Activated naive CD4-positive, alpha-beta T cell (primary cell): ENCODE measurements at places on chromosomes 16 and 17.

- DNase-seq: no peak
These were observed 6.0 kb upstream of the EZH1 start for GRCh38 chr17:42750739-42751344.

DNA sequence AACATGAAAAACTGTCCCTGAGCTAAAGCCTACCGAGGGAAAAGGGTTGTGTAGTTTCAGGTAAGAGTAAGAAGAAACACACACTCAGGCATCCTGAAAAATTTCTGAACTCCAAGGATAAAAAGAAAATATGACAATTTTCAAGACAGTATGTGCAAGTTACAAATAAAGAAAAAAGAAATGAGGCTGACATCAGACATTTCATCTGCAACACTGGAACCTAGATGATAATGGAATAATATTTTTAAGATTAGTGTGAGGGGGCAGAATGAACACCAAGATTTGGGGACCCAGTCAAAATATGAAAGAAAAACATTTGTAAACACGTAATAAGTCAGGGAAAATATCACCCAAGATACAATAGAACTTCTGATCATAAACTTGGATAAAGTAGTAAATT, 135.9 kb upstream of the PSMD7 start:
- no peak for DNase-seq

GRCh38 chr17:13544765-13545164, 57.0 kb downstream of the HS3ST3A1 start:
- DNase-seq: no peak

DNA sequence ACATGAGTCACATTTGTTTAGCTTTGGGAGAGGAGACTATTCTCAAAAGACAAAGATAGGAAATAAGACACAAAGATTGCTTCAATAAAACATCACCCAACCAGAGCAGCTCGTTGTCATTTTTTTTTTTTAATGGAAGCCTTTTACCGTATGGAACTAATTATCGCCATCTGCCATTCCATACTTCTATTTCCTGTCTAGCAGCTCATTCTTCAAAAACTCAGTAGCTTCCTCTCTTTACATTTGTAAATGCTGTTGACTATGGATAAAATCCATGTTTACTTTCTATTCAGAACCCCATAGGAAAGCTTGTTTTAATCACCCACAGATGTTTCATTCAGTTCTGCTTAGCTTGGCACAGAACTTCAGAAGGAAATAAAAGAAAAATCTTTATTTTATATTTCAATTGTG, 110.0 kb upstream of the PSMD7 start:
- no peak for DNase-seq

- DNase-seq: no peak
These were observed 14.2 kb downstream of the CDRT4 start for GRCh38 chr17:15453246-15453645.

- no peak for DNase-seq
These were observed 13.4 kb downstream of the PGS1 start for GRCh38 chr17:78391843-78392242.

DNA sequence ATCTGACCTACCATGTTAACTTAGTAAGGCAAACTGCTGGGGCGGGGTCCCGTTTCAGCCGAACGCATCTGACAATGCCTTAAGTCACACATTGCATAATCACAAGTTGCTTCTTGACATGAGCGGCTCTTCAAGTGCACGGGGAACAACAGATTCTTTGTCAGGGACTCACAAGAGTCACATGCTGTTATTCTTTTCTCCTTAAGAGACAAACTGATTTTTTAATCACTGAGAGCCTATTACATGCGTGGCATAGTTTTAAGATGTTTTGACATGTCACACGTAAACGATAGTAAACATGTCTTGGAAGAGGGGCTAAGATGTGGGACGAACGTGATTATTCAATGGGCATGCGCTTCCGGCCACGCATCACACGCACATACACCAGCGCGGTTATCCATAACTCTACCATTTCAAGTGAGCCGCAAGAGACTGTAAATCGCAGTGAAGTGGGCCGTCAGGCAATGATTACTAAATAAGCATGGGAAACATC, 63.4 kb downstream of the ADCY9 start:
- DNase-seq: no peak

- DNase-seq: no peak
These were observed 13.5 kb downstream of the GLYR1 start for GRCh38 chr16:4833584-4833983.

DNA sequence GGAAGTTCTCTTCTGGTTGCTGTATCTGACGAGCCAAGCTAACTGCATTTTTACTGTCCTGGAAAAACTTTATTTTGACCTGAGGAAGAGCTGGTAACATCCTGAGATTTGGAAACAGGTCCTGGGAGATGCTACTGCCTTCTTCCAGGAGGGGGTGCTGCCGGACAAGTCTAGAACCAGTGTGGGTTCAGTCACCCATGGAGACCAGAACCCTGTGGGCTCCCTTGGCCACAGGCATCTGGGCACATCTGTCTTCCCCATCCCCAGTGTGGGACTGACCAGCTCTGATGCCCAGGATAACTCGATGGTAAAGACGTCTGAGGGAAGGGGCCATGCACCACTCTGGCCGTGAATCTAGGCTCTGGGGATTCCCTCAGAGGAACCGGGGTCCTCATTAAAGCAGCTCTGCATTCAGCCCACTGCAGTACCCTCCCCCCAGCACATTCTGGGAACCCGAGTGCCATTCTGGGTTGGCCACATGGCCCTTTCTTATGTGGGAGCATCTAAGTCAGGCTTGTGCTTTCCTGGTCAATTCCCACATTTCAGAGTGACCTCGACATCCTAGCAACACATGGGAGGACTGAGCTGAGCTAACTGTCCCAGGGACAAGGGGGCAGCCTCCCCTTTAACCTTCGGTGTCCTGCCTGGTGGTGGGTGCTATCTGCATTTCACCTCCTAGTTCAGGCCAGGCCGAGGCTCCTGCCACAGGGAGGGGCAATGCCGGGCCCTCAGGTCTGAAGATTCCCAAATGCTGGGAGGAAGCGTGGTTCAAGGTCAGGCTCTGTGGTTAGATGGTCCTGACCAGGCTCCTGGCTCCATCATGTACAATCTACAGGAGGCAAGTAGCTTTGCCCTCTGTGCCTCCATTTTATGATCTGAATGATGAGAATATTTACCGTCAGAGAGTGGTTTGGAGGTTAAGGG, 6.4 kb downstream of the C16orf86 start:
- DNase-seq: no peak

DNA sequence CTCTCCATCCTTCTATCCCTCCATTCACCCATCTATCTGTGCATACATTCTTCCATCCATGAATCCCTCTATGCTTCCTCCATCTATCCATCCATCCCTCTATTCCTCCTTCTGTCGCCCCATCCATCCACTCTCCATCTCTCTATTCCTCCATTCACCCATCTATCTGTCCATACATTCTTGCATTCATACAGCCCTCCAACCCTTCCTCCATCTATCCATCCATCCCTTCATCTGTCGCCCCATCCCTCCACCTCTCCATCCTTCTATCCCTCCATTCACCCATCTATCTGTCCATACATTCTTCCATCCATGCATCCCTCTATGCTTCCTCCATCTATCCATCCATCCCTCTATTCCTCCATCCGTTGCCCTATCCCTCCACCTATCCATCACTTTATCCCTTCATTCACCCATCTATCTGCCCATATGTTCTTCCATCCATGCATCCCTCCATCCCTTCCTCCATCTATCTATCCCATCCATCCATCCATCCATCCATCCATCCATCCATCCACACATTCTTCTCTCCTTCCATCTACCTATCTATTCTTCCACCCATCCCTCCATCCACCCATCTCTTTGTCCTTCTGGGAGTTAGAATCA, 272.5 kb upstream of the TNRC6C start:
- DNase-seq: no peak

GRCh38 chr16:2092866-2093265, 42.8 kb downstream of the PKD1 start:
- no peak for DNase-seq
